Stimulated activated CD4-positive, alpha-beta T cell treated with anti-CD3 and anti-CD28 coated beads, Interleukin-12 subunit alpha, Interleukin-12 subunit beta, amount 100 ng/mL, for 4 hours (primary cell): ENCODE measurements at places on chromosomes 7 and 10.

DNA sequence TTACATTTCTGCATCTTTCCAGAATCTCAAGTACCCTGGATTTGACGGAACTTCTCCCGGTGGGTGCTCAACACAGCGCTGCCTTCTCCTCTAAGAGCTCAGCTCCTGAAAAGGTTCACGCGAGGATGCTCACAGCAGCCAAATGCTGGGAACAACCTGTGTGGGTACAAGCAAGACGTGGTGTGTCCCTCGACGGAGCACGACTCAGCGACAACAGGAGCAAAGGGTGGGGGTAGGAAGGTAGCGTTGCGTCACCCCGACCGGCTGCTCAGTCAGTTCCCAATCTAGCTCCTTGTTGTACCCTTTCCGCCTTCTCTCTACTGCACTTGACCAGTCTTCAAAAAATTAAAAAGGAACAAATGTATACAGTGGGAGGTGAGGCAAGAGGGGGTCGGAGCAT, 117.3 kb downstream of the PTPRN2 start:
- no peak for DNase-seq

DNA sequence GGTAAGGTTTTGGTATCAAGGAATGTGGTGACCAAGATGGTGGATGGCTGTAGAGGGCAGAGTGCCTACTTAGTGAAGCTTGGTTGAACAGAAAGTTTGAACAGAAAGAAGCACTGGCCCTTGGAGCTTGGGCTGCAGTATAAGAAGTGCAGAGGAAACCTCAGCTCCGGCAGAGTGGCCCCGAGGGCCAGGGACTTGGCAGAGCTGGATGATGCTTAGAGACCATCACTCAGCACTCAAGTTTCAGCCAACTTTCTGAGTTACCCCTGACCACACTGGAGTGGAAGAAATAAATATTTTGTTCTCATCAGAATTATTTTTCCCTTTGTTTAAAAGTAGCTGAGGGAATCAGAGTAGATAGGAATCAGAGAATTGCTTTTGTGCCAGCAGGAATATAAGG, 336.7 kb downstream of the C7orf25 start:
- DNase-seq: no peak

DNA sequence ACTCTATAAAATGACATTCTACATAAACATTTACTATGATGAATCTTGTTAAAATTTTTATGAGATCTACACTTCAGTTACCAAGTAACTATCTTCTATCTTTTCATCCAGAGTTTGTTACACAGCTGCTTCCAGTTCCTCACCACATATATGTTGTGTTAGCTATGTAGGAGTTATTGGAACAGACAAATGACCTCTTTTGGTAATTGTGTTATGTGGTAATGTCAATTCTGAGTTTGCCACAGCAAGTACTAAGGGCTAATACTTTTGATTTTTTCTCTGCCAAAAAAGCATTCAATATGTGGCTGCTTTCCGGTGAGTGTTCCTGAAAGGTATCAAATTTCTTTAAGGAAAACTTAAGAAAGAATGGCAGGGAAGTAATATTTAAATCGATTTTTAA, 573.9 kb upstream of the PCDH15 start:
- no peak for DNase-seq

DNA sequence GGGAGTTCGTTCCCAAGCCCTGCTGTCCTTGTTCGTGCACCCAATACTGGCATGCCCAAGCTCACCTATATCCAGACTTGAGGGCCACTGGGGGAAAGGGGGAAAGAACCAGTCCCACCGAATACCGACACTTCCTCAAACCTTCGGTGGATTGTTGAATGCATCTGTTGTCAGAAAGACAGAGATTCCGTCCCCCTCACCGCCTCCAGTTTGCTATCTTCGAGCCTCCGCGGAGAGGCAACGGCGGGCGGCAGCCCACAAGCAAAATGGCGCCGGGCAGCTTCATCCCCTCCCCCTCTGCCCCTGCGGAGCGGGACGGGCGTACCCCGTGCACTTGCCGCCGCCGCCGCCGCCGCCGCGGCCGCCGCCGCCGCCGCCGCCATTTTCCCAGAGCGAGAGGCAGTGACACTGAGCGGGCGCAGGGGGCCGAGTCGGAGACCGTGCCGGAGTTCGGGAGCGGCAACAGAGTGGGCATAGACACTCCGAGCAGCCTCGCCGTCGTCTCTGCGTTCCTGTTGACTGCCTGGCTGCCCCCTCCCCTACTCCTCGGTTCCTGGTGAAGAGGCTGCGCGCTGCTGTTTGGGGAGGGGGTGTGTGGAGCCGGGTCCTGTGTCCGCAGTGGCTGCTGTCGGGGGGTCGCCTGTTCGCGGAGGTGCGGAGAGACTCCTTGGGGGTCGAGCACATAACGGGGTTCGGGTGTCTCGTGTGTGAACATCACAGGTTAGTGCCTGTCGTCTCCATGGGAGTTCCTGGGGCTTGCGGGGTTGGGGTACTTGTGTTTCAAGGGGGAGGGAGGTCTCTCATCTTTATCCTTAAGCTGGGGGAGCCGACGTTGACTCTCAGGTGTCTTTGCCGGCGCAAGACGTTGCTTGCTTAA, at the start of gene KMT2E:
Gene KMT2E (plus strand): TSS at position 390 of the 877 bp plus-strand sequence. CDS start 26,748 bp downstream, outside the sequence.
- peak; percentile 89 for DNase-seq

DNA sequence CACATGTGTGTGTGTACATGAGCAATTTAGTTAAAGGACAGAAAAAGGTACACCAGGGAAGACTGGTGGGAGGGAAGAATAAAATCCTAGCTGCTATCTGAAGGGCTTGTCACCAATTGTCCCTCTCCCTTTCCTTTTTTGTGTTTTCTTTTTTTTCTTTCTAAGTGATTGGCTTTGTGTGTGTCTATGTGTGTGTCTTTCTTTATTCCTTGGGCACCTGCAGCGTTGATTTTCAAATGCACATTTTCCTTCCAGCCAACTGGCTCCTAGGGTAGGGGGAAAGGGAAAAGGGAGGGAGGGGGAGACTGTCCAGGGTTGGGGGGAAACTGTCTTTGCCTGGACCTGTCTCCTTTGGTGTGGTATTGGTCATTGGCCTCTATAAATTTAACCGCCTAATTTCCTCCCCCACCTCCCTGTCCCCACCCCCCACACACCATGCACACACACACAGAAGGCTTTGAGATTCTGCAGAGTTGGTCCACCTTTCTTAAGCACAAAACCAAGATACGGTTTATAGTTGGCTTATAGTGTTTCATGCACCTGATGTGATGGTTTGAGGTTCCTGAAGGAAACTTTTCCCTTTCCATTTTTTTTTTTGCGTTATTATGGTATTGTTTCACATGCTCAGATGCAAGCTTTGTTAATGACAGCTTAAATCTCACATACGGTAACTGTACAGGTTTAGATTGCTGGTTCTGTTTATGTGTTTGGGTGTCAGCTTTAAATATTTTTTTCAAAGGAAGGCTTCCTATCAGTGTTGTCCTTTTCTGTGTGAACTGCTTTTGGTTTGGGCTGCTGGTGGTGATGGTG, 2.6 kb downstream of the AUTS2 start:
- no peak for DNase-seq

- DNase-seq: no peak
These were observed 335.4 kb upstream of the PFKP start for GRCh38 chr10:2731940-2732339.

GRCh38 chr7:119969054-119969453, 303.9 kb upstream of the KCND2 start:
- DNase-seq: no peak

GRCh38 chr7:120724448-120724847, 133.5 kb downstream of the TSPAN12 start:
- no peak for DNase-seq

- no peak for DNase-seq
These were observed 340.5 kb downstream of the SDK1 start for GRCh38 chr7:3641582-3641981.

GRCh38 chr10:117635826-117636225, 93.3 kb downstream of the EMX2 start:
- DNase-seq: no peak

GRCh38 chr7:130294314-130294713, 1.4 kb downstream of the CPA4 start:
- no peak for DNase-seq

DNA sequence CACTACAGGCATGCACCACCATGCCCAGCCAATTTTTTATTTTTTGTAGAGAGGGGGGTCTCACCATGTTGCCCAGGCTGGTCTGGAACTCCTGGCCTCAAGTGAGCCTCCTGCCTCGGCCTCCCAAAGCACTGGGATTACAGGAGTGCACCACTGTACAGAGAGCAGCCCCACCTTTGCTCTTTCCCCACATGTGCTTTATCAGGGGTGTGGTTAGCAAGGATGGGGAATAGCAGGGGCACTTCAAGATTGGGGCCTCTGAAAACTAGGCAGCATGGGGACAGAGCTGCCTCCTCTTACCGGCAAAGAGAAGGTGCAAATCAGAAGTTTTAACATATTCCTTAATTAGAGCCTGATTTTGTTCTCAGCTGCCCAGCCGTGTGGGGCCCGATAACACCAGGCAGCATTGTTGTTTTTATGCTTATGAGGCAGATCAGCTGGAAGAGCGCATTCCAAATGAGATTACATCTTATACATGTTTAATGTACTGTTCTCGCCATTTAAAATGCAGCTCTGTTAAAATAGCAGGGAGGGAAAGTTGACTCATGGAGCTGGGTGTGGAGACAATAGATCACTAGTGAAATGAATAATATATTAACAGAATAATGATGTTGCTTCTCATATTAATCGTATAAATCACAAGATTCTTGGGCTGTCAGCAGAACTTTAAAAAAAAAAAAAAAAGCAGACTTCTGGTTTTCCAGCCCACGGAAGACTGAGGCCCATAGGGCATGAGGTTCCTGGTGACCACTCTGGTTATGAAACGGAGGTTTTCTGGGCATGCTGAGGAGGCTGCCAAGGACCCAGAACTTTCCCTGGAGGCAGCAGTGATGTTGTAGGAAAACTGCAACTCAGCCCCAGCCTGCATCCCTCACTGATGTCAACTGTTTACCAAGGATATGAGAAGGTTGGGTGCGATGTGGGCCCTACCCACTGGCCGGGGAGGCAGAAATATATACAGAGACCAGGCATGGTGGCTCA, 62.5 kb downstream of the TMEM130 start:
- no peak for DNase-seq

DNA sequence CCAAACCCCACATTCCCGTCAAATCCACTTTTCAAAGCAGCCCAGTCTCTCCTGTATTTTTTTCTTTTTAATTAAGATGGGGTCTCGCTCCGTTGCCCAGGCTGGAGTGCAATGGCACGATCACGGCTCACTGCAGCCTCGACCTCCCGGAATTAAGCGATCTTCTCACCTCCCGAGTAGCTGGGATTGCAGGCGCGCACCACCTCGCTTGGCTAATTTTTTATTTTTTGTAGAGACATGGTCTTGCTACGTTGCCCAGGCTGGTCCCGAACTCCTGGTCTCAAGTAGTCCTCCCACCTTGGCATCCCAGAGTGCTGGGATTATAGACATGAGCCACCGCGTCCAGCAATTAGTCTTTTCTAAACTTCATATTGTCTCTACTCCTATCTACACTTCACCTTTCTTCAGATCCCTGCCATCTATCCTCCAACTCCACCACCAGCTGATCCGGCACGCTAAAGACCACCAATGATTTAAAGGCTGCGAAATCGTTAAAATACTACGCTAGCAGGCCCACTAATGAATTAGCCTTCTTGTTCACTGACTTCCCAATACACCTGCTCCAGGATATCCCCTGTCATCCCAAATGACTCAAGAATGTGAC, 525 bp upstream of the CHUK start:
- no peak for DNase-seq

DNA sequence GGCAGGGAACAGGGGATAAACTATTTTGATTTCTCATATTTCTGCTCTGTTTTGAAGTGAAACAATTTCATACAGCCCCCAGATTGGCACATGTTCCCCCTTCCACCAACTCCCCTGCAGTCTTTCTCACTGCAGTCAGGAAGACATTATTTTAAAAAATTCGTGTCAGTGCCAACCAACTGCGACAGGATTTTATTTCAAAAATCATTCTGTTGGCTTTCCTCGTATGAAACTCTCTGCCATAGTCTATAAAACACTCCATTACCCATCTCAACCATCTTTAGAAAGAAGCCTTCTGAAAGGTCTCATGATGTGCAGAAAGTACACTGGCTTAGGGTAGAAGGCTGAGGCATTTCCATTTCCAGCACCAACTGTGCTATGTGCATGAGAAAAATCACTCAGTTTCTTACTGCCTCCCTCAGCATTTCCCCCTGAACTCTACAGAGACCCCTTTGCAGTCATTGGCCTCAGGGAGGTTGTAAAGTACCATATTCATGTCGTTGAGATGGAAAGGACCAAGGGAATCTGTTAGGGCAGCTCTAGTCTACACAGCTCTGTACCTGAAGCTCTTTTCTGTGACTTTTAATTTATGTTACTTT, 46.9 kb downstream of the STEAP1B start:
- no peak for DNase-seq

- no peak for DNase-seq
These were observed 92.4 kb downstream of the CYP26A1 start for GRCh38 chr10:93166134-93166533.

- no peak for DNase-seq
These were observed 4.4 kb downstream of the HIPK2 start for GRCh38 chr7:139773371-139773770.

DNA sequence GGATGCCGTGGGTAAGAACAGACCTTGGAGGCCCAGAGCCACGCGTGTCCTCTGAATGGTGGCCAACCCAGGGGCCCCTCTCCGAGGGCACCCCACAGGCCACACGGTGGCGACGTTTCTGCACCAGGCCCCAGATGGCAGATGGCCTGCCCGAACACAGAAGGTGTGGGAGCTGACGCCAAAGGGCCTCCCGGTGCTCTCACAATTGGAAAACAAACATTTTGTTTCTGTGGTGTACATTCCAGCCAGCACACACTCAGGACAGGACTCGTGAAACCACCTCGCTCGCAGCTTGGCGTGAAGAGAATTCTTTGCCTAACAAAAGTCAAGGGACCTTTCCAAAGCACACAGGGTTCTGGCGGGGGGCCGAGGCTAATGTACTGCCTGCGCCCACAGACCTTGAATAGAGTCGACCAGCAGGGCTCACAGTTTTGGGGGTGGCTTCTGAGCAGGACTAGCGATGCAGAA, 112.1 kb downstream of the FAM53B start:
- peak; percentile 40 for DNase-seq

DNA sequence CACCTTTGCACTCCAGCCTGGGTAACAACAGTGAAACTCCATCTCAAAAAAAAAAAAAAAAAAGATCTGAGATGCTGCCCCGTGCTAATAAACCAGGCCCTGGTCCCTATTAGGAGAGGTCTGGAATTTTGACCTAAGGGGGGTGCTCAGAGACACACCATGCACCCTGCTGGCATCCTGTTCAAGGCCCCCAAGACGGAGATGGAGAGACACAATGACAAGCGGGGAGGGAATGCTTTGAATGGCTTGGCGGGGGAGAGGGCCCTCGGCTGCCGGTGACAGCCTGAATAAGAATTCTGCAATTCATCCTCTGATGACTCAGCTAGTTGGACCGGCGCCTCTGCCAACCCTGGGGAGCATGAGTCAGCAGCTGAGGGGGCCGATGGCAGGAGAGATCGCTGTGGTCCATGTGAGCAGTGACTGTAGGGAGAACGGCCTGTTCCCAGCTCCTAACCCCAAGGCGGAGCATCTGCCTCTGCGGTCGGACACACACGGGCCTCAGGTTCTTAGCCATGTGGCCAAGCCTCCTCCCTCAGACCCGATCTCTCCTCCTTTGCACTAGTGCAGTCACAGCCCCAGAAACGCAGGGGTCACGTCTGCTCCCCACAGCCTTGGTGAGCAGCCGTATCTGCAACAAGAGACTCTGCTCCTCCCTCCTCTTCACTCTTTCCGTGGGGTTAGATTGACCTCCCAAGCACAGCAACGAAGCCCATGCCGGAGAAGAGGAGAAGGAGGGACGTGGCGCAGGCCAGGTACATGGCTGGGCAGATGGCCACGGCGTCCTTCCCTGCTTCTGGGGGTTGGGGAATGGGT, 14.9 kb downstream of the TRIM56 start:
- DNase-seq: peak; percentile 56
